ENCODE measurements at places on chromosomes 6 and 20.

GRCh38 chr6:133774356-133774755, 114.6 kb upstream of the TCF21 start:
- DNase-seq = no peak

DNA sequence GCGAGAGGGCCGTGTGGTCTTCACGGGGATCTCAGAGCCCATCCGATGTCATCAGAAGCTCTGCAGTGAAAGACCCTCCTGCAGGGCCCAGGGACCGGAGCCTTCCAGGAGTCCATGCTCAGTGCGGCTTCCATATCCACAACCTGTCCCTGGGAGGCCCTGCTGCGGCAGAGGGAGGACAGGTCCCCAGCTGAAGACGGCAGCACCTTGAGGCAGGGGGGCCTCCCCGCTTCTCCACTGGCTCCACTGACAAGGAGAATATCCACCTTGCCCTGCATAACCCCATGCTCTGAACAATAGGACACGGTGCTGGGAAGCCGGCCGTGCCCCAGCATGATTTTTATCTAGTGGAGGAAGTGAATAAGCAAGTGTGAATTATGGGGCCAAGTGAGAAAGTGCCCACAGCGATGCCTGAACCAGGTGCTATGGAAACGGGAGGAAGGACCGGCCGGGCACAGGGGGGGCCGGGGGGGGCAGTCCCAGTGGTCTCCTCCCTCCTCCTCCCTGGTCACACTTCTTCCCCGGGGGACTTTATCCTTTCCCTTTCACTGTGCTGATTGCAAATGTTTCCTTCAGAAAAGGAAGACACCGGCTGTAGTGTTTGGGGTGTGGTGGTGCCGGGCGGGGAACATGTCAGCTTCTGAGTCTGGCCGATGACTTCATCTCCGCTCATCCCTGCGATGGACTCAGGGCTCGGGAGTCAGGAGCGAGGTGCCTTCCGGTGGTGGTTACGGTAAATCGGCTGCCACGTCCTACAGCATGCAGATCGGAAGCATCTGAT, 225.1 kb downstream of the ERMARD start:
- no peak for DNase-seq

DNA sequence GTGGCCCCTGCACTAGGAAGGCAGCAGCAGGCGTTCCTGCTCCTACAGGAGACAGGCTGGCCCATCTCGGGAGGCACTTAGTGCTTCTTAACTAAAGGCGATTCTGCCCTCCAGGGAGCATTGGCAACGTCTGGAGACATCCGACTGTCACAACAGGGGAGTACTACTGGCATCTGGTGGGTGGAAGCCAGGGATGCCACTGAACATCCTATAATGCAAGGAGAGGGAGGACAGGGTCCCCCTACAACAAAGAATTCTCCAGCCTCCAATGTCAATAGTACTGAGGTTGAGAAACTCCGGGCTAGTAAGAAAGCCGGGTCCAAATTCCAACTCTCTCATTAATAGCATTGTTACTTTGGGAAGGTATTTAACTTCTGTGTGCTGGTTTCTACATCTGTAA, 119.4 kb upstream of the ARMC2 start:
- DNase-seq = no peak

DNA sequence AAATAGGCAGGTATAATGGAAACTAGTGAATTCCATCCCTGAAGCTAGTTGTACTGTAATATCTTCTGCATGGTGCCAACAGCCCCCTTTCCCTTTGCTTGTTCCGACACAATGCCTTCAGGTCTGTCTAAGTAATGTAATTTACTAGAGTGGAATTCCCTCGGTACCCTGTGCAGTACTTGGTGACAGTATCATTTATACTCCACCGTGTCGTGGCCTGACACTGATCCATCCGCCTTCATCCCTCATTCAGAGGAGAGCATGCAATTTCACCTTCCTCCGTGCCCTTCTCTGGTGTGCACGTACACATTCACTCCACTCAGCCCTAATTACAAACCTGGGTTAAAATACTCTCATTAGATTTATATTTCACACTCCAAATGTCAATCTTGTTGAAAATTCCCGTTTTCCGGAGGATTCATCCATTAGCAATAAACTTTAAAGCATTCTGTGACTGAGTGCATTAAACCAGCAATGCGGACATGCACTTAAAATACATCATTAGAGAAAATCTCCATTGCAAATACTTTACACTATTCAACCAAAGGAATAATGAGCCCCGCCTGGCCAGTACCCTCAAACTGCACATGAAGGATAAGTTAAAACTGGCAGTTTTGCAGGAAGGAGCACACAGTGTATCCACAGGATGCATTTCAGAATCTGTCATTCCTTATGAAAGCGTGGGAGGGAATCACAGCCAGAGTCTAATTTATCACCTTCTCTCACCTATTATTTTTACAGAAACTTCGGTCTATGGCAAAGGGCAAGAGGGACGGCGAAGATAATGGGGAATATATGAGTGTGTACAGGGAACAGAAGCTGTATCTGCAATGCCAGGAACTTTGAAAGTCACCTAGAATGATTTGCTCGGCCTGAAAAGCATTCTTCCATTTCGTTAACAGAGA, 182.5 kb downstream of the GJA10 start:
- no peak for DNase-seq

DNA sequence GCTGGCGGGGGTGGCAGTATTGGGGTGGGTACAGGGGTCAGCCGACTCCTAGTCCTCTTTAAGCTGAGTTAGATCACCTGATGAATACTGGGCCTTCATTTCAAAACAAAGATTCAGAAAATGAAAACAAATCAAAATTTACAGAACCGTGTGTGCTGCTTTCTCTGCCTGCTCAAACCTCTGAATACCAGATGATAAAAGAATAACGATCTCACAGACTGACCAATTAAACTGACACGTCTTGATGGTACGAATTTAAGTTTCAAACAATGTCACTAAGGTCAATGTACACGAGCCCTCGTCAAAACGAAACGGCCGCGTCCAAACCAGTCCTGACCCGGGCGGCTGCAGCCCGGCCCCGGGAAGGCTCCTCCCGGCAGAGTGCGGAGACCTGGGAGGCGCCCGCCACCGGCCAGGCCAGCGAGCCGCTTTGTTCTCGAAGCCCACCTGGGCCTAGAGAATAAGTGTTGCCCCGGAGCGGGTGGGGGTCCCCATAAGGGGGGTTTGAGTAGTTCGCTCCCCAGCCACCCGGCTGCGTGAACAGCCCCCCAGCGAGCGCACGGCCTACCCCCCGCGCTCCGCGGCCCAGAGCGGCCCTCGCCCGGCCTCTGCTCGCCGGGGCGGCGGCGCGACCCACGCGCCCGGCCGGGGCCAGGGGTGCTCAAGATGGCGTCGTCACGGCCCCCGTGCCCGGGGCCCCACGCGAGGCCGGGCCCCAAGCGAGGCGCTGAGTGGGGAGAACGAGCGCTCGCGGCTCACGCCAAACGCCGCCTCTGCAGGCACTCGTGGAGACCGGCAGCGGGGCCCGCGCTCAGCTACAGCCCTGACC, 728 bp downstream of the PSMA7 start:
- peak; percentile 19 for DNase-seq

DNA sequence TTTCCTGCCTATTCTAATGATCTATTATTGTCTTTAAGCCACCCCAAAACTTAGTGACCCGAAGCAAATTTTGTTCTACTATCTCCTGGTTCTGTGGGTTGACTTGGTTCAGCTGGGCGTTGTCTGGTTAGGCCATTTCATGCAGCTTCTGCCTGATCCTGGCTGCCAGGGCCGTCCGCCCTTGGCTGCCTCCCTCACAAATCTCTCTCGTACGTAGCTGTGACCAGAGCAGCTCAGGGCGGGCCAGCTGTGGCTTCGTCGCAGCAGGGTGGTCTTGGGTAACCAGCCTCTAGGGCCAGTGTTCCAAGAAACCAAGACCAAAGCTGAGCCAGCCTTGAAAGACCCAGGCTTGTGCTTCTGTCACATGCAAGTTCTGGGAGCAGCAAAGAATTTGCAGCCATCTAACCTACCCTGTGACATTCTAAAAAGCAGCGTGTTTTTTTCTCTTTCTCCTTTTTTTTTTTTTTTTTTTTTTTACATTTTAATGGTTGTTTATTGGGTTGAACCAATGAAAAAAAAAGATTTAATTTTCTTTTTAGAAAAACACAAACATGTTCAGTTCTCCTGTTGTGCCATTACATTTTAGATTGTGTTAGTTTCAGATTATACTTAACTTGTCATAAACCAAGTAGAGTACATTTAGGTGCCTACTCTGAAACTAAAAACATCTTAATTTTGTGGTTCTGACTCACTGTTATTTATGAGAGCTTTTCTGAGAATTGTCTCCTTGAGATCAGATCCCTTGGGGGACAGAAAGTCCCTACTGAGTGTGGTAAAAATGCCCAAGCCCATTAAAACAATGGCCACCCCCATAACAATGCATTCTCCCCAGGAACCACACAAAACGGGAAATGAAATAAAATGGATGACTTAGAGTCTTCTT, 83.9 kb downstream of the ZDHHC14 start:
- DNase-seq = no peak

Measured in activated naive CD8-positive, alpha-beta T cell treated with anti-CD3 and anti-CD28 coated beads for 36 hours (primary cell).